ENCODE measurements at places on chromosomes 3 and 15.

DNA sequence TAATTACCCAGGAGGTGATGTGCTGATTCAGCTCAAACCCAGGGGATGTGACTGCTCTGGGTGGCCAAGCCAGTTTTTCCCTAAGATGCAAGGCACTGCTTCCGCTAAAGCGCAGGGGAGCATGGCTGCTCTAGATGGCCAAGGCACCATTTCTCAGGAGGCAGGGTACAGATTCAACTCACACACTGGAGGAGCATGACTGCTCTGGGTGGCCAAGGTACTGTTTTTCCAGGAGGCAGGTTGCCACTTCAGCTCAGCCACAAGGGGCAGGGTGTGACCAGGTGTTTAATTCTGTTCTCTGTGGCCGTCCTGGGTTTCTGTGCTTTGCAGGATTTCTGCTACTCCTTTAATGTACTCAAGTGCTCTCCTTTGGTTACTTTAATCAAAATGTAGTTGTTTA is 659.3 kb upstream of the ARRDC4 start:
- DNase-seq, result no peak

- DNase-seq, result peak; percentile 61
These were observed 499 bp downstream of the RABL3 start for GRCh38 chr3:120741837-120742197.

DNA sequence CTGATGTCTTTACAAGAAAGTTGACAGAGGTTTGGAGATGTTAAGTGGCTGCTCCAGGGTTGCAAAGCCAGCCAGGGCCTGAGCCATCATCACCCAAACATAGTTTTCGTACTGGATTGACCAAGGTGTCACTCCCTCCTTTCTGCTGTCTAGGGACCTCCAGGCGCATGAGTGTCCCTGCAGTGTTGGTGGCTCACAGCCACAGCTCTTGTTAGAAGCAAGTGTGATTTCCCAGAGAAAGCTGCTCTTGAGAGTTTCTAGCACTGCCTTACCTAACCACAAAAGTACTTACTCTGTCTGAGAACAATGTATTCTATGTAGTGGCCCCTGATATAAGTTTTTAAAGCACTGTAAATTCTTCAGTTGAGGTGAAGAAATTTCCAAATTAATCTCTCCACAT is 144.1 kb downstream of the SOX2 start:
- DNase-seq, result peak; percentile 6

GRCh38 chr15:88571153-88571851 is 24.8 kb upstream of the DET1 start:
- DNase-seq, result no peak

DNA sequence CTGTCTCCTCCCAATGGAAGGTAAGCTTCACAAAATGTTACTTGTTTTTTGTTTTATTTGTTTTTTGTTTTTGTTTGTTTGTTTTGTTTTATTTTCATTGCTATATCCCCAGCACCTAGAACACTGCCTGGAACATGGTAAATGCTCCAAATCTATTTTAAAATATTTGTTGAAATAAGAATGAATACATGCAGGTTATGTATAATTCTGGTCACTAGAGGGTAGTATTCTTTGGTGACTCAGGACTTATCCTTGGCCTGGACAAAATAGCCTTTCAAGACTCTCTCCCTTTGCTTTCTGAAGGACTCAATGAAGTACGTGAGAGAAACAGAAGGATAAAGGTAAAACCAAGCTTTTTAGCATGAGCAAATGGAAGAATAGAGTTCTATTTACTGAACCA is 46.9 kb upstream of the PPP2R3A start:
- DNase-seq, result peak; percentile 70

GRCh38 chr15:75200765-75201615 is 692 bp upstream of the C15orf39 start:
- DNase-seq, result peak; percentile 23

DNA sequence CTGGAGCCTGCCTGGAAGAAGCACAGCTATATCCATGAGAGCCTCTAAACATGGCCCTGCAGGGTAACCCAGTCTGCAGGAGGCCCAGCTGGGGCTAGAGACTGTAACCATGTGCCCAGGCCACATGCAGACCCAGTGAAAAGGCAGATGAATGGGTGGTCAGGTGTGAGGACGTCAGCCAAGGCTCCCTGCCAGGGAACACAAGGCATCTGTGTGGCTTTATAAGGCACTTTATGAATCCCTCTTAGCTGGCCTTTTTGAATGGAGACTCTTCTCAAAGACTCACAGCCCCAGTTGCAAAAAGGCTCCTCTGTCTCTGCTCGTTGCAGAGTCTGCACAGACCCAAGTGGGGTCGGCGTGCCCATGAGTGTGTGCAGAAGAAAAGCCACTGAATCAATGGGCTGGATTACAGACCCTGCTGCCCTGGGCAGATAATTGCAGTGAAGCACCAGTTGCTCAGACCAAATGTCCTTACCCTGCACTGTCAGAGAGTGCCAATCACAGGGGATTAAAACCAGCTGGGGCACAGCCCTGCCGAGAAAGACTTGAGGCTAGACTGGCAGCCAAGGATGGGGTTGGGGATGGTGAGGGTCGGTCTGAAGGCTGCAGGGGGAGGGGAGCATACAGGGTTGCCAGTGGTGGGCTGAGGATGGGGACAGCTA is 154.2 kb downstream of the RAB11A start:
- no peak for DNase-seq

- no peak for DNase-seq
These were observed 8.7 kb downstream of the SLC27A2 start for GRCh38 chr15:50190723-50191122.

DNA sequence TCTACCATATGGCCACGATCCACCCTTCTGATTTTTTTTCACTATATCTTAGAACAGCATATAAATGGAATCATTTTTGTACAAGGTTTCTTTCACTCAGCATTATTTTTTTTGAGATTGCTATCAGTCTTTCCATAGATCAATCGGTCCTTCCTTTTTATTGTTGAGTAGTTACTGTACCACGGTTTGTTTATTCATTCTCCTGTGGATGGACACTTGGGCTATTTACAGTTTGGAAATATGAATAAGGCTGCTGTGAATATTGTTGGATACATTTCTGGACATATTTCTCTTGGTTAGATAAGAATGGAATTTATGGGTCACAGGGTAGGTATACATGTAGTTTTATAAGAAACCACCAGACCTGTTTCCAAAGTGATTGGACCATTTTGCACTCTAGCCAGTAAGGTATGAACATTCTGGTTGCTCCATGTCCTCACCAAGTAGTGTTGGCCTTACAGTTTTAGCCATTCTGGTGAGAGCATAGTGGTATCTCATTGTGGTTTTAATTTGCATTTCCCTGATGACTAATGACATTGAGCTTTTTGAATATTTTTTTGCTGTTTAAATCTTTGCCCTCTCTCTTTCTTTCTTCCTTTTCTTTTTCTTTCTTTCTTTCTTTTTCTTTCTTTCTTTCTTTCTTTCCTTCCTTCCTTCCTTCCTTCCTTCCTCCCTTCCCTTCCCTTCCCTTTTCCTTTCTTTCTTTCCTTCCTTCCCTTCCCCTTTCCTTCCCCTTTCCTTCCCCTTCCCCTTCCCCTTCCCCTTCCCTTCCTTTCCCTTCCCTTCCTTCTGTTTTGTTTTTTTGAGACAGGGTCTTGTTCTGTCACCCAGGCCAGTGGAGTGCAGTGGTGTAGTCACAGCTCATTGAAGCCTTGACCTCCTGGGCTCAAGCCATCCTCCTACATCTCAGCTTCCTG is 49.2 kb downstream of the LRRK1 start:
- peak; percentile 91 for DNase-seq

- DNase-seq, result peak; percentile 73
These were observed 64.5 kb downstream of the LRTM1 start for GRCh38 chr3:54863366-54863765.

DNA sequence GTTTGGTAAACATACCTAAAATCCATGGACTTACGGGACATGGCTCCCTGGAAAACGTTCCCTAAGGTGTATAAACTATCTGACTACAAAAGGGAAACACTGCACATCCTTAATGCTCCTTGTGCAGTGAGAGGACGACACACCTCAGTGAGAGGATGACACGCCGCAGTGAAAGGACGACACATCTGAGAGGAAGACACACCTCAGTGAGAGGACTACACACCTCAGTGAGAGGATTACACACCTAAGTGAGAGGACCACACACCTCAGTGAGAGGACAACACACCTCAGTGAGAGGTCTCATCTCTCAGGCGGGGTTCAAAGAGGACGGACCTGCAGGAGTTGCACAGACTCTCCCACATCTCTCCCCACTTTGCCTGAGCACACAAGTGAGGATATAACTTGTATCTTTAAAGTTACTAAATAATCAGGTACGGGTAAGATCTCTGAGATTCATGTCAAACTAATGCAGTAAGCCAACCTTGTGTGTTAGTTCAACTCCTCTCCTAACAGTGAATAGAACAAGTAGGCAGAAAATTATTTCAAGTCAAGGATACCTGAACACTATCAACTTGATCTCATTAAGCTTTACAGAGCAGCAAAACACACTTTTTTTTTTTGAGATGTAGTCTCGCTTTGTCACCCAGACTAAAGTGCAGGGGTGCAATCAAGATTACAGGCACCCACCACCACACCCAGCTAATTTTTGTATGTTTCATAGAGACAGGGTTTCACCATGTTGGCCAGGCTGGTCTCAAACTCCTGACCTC is 32.1 kb downstream of the HERC2 start:
- DNase-seq, result no peak

- DNase-seq, result no peak
These were observed 60.2 kb upstream of the ABHD2 start for GRCh38 chr15:89028036-89028435.

All from fibroblast of lung (primary cell).